ENCODE measurements at places on chromosomes 3 and 15.
A peak's percentile ranks its signal among the peaks of the same experiment; 100 is the strongest.

GRCh38 chr3:48478626-48479555, 25.1 kb downstream of the SHISA5 start:
- DNase-seq, result no peak

DNA sequence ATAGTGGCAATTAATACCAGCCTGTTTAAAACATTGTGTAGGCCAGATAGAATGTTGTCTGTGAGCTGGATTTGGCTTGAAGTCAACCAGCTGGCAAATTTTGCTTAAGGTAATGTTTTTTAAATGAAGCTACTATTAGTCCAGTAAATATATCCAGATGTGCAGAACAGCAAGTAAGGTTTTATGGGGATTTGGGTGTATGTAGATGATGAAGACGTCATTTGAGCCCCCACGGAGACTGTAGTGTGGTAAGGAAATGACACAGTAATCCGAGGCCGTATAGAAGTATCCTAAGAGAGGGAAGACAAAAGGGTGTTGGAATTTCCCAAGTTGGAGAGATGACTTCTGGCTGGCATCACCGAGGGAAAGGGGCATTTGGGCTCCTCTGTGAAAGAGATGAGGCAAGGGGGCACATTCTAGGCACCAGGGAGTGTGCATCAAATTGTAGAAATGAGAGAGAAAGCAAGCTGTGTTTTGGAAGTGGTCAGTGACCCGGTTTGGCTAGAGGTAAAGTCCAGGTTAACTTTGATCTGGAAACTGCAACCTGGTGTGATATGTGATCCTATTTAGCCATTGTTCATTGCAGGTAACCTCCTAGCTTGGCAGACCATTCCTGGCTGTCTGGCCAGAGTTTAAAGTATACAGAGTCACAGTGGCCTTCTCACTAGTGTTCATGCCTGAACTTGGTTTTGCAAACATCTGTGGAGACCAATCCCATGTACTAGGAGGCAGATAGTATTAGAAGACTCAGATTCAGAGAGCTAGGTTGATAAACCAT, 104.2 kb downstream of the ITPR1 start:
- no peak for DNase-seq

DNA sequence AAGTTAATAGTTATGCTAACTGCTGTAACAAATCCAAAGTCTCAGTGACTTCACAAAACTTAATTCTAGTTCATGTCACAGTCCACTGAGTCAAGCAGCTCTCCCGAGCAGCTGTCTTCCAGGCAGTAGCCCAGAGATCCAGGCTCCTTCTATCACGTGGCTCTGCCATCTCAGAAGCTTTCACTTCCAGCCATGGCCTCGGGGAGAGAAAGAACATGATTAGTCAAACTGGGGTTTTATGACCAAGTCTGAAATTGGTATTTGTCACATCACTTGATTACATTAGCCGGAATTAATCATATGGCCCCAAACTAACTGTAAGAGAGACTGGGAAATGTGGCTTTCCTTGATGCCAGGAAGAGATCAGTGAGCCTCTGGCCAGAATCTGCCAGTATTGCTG, 70.2 kb upstream of the DGKG start:
- DNase-seq, result no peak

DNA sequence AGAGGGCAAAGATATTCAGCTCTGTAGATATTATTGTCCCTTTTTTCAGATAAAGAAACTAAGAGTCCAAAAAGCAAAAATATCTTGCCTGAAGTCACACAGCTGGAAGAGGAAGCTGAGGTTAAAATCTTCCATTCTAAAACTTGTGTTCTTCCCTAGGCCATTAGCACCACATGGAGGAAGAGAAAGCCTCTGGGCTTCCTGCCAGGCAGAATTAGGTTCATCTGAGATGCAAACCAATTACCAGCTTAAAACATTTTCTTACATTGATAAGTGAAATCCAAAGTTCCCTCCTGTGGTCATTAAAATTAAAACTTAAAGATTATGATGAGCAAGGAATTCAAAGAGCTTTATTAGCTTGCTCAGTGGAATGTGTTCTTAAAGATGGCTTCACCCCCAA, 235.3 kb upstream of the SETMAR start:
- no peak for DNase-seq

GRCh38 chr3:153783106-153783505, 338.1 kb upstream of the ARHGEF26 start:
- DNase-seq, result no peak

- DNase-seq, result no peak
Measured at GRCh38 chr3:29760226-29760685, 479.4 kb downstream of the RBMS3 start.

DNA sequence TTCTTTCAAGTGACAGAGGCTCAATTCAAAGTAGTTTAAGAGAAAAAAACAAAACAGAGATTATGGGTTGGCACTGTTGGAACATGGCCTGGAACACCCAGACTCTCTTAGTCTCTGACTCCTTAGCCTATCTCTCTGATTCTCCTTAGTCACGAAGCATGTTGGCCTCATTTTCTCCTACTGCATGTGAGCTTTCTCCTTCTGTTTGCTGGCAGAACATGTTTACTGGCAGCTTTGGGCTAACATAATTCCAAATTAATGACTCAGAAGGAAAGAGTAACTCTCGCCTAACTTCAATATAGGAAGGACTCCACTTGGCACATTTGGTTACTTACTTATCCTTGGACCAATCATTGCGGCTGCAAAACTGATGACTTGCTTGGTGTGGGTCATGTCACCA, 21.7 kb upstream of the CCDC39 start:
- DNase-seq, result no peak

- no peak for DNase-seq
Measured at GRCh38 chr3:194283221-194284006, 67.7 kb downstream of the CPN2 start.

- DNase-seq, result peak; percentile 75
Measured at GRCh38 chr15:70062321-70062956, 35.3 kb downstream of the TLE3 start.

GRCh38 chr3:118075873-118076272, 958.8 kb downstream of the IGSF11 start:
- no peak for DNase-seq

GRCh38 chr15:48861813-48862431, 16.0 kb upstream of the EID1 start:
- DNase-seq, result peak; percentile 39

GRCh38 chr3:1082108-1082507, 10.7 kb upstream of the CNTN6 start:
- DNase-seq, result peak; percentile 44

DNA sequence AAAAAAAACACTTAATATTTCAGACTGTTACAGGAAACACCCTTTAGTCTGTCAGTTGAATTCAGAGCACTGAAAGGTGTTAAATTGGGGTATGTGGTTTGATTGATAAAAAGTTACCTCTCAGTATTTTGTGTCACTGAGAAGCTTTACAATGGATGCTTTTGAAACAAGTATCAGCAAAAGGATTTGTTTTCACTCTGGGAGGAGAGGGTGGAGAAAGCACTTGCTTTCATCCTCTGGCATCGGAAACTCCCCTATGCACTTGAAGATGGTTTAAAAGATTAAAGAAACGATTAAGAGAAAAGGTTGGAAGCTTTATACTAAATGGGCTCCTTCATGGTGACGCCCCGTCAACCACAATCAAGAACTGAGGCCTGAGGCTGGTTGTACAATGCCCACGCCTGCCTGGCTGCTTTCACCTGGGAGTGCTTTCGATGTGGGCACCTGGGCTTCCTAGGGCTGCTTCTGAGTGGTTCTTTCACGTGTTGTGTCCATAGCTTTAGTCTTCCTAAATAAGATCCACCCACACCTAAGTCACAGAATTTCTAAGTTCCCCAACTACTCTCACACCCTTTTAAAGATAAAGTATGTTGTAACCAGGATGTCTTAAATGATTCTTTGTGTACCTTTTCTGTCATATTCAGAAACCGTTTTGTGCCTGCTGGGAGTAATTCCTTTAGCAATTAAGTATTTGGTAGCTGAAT, 17.9 kb downstream of the TMEM43 start:
- DNase-seq, result no peak

GRCh38 chr3:124823206-124823605, 64.0 kb downstream of the ITGB5 start:
- DNase-seq, result no peak

GRCh38 chr3:116064646-116065045, 380.6 kb downstream of the LSAMP start:
- DNase-seq, result no peak

DNA sequence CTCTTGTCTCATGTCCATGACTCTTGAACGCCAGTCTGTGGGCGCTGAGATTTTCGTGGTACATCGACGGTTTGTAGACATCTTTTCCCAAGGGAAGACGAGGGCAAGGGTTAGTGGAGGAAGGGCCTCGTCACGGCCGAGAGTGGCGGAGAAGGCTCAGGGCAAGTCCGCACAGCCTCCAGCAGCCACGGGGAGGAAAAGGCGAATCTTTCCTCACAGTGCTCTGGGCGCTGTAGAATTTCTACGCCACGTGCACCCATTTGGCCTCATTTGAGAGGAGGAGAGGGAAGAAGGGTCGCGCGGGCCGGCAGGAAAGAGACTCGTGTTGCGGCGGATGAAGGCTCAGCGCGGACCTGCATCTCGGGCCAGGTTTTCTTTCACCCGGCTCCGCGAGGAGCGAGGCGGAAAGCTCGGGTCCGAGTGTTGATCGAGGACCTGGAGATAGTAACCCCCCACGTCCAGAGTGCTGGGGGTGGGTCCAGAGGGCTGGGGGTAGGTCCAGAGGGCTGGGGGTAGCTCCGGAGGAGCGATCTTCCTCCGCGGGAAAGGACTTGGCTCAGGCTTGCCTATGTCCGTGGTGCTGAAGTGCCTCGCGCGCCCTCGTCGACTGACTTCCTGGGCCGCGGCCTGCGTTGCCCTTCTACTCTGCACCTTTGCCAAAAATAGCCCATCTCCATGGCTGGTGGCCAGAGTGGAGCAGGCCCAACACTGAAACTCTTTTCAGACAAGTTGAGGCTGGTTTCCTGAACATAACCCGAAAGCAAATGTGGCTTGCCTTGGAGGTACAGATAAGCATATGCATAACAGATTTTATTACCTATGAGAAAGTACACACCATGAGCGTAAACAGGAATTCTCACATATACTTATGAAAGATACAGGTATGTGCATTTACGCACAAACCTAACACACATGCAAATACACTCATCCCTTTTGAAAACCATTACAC, 1.1 kb downstream of the SLC35G2 start:
- no peak for DNase-seq

DNA sequence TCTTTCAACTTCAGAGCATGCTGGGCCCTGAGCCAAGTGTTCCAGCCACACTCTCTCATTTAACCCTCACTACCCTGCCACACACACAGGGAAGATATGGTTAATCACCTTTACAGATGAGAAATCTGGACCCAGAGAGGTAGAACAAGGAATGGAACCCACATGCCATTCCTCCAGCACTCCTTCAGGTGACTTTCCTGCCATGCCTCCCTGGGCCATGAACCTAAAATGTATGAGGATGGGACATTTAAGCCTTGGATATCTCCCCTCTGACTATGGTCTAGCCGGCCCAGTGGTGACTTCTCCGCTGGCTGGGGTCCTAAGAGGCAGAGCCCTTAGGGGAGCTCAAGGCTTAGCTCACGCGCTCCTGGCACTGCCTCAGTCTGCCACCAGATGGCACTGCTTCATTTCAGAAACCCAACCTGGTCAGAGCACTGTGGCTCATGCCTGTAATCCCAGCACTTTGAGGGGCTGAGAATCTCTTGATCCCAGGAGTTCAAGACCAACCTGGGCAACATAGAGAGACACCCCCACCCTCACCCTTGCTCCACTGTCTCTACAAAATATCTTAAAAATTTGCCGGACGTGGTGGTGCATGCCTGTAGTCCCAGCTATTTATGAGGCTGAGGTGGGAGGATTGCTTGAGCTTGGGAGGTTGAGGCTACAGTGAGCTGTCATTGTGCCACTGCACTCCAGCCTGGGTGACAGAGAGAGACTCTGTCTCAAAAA, 2.2 kb upstream of the DCAF1 start:
- DNase-seq, result peak; percentile 69

DNA sequence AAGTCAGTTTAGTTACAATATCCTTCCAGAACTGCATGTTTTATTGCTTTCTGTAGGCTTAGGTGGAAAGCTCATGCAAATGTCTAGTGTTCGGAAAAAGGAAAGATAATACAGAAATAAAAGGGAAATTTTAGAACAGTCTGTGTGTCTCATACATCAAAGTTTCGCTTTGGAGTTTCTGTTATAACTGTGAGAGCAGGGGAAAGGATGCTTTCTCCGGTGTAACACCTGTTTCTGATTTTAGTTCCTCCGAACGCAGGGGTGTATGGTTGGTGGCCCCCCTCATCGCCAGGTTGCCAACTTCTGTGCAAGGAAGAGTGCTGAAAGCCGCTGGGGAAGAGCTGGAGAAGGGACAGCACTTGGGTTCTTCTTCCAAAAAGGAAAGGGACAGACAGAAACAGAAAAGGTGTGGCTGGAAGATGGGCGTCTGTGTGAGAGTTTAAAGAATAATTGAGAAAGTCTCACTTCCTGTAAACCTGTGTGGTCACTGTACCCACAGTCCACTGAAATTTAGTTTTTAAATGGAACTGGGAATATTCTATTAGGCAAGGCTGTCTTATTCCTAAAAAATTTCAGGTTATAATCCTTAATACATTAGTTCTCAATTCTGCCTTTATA, 6.7 kb downstream of the P2RY12 start:
- no peak for DNase-seq

GRCh38 chr15:48145923-48146322, 25.1 kb downstream of the SLC24A5 start:
- DNase-seq, result no peak

- DNase-seq, result no peak
Measured at GRCh38 chr3:101200461-101200860, 119.9 kb downstream of the IMPG2 start.

DNA sequence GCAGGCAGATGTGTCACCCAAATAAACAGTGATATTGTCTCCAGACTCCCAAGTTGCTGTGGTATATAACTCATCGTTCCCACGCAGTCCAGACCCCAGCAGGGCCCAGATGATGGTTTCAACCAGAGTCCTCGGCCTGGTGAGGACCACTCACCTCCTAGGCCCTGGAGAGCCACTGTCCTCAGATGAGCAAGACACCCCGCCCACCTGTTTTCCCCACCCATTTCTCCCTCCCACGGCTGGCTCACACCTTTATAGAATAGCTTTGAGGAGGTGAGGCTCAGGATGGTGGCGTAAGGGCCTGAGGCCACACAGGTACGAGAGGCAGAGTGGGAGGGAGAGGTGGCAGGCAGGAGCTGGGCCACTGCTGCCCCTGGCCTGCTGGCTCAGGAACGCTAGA, 7.5 kb downstream of the MESP1 start:
- no peak for DNase-seq

DNA sequence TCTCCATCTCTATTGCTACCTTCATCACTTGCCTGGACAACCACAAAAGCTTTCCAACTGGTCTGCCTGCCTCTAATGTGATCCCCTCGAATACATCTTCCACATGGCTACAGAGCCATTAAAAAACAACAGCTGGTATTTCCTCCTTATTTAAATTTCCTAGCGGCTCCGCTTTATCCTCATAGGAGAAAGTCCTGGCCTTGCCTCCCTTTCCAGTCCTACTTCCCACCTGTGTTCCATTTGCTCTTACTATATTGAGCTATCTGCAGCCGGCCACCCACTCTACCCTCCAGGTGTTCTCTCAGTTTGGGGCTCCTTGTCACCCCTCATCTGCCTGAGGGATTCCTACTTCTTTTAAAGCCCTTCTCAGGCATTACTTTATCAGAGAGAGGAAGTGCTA, 49.7 kb upstream of the TSPAN3 start:
- DNase-seq, result no peak
